ENCODE measurements at places on chromosomes 7 and 10.

DNA sequence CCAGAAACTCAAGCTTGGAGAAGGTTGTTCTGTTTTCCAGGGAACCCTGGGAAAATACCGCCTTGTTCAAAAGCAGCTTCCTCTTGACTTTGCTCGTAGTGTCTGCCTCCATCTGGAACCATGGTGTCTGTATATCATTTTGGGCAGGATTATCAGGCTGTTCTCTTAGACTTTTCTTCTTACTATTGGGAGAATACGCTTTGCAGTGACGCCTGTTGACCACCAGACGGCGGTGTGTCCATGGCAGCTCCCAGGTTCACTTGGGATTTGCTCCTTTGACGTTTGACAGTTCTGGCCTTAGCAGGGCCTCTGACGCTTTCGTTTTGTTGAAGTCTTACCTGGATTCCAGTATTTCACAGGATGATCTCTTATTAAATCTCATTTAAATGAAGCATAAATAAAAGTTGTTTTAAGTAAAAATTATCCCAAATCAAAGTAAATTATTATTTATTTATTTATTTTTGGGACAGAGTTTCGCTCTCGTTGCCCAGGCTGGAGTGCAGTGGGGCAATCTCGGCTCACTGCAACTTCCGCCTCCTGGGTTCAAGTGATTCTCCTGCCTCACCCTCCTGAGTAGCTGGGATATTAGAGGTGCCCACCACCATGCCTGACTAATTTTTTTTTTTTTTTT is 41.8 kb upstream of the GJD4 start:
- no peak for DNase-seq

- no peak for DNase-seq
Observed at GRCh38 chr10:17865351-17865750, 56.2 kb downstream of the MRC1 start.

GRCh38 chr10:66996996-66997395 is 71.2 kb downstream of the LRRTM3 start:
- DNase-seq: no peak

- DNase-seq: no peak
Observed at GRCh38 chr7:148624735-148625134, 34.2 kb downstream of the C7orf33 start.

- DNase-seq: no peak
Observed at GRCh38 chr10:119029613-119030420, at the start of gene NANOS1. NANOS1 (plus strand) TSS chr10:119029714; CDS start chr10:119029802, 88 bp downstream.

- no peak for DNase-seq
Observed at GRCh38 chr10:131880016-131880590, 20.7 kb upstream of the PPP2R2D start.

DNA sequence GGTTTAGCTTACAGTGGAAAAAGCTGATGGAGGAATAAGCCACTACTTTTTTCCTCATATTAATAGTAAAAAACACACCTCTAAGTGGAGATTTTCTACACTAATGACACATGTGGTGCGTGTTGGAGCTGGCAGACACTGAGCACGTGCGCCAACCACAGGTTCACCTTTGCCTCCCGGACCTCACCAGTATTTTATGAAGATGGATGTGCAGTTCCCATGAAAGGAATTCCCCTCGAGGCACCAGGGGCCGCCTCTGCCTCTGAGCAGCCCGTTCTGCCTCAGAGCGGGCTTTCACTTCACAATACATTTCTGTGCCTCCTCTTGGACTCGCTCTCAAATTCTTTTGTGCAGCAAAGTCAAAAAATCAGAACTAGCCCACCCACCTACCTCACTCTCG is 477.5 kb upstream of the ADARB2 start:
- no peak for DNase-seq

DNA sequence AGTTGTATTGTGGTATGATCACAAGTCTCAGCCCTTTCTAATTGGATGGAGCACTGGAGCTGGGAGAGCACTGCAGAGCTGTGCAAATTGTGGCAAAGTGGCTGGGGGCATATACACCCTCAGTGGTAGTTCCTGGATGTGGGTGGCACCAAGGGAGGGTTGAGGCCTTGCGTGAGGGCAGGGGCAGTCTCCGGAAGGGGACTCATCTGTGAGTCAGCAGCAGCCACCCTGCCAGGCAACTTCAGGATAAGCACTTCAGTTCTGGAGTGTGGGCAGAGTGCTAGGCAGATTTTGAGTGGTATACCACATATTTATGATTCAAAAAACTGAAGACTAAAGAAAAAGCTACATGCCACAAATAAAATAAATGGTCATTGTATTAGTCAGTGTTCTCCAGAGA is 210.5 kb downstream of the ETV1 start:
- DNase-seq: no peak

- no peak for DNase-seq
Observed at GRCh38 chr10:47276576-47277351, 23.2 kb upstream of the GDF10 start.

- DNase-seq: no peak
Observed at GRCh38 chr10:89404104-89405047, 10.0 kb upstream of the IFIT5 start.

DNA sequence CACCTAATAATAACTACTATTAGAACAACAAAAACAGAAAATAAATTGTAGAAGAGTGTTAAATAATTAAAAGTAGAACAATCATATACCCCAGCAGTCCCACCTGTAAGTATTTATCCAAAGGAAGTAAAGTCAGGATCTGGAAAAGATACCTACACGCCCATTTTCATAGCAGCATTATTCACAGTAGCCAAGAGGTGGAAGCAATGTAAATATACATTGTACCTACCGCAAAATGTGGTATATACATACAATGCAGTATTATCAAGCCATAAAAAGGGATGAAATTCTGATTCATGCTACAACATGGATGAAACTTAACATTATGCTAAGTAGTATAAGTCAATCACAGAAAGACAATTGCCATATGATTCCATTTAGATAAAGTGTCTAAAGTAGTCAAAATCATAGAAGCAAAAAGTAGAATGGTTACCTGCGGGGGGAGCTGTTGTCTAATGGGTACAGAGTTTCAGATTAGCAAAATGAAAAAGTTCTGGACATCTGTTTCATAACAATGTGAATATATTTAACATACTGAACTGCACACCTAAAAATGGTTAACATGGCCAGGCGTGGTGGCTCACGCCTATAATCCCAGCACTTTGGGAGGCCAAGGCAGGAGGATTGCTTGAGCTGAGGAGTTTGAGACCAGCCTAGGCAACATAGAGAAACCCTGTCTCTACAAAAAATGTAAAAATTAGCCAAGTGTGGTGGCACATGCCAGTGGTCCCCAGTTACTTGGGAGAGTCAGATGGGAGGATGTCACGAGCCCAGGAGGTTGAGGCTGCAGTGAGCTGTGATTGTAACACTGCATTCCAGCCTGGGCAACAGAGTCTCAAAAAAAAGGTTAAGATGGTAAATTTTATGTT is 6.0 kb upstream of the TMED4 start:
- DNase-seq: no peak

DNA sequence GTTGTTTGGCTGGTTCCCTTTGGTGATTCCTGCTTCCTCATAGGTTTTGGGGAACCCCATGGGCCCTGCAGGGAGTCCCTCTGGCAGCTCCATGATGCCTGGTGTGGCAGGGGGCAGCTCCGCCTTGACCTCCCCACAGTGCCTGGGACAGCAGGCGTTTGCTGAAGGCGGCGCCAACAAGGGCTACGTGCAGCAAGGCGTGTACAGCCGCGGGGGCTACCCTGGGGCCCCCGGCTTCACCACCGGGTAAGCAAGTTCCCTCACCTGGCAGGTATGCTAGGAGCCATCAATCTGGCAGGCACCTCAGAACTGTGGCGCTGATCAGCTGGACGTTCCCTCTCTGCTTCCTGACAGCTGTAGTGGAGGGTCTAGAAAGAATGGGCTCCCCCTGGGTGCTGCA is 8.3 kb downstream of the ZMIZ2 start:
- no peak for DNase-seq

- DNase-seq: no peak
Observed at GRCh38 chr7:4857189-4857588, 4.6 kb downstream of the PAPOLB start.

DNA sequence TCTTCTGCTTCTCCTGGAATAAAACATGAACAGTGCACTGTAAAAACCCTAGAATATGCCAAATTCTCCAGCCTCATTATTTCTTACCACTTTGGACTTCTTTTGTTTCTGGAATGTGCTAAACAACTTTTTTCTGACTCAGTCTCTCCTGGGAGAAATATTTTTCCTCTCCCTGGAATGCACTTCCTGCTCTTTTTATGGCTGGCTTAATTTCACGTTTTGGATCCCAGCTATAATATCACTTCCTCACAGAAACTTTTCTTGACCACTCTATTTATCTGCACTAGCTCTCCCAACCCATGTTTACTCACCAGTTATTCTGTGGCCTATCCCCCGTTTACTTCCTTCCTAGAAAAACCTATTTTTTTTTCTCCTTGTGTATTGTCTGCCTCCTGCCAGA is 26.7 kb downstream of the ABCB5 start:
- no peak for DNase-seq

DNA sequence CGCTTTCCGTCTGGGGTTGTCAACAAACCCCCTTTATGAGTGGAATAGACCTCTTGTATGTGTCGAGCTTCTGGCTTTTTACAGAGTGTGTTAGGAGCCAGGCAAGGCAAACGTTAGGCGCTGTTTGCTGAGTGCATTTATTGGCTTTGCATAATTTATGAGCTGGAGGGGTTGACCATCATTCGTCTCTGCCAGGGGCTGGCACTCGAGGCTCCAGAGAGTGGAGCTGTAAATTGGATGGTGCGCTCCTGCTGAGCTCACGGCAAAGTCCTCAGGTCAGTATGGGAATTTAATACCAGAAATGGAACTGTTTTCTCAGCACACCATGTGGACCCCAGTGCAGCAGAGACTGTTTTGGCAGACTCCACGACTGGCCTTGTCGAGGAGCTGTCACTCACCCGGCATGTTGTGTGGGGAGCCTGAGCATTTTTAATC is 699.4 kb upstream of the GALNT17 start:
- DNase-seq: no peak

- DNase-seq: no peak
Observed at GRCh38 chr10:96073722-96074121, 30.3 kb downstream of the CCNJ start.

DNA sequence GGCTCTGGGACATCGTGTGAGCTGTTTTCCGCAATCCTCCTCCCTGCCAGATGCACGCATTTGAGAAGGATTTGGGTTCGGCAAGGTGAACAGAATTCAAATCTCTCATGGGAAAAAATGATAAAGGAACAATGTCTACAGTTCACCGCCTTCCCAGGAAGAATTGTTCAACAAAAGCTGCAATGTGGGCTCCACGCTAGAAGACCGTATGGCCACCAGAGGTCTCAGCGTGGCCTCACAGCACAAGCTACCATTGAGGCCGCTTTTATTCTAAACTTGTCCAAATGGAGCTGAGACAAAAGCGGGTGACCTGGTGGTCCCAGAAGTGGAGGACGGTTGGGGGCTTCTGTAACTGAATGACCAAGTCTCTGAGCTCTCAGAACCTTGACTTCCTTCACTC is 733.1 kb downstream of the PARD3 start:
- DNase-seq: no peak

DNA sequence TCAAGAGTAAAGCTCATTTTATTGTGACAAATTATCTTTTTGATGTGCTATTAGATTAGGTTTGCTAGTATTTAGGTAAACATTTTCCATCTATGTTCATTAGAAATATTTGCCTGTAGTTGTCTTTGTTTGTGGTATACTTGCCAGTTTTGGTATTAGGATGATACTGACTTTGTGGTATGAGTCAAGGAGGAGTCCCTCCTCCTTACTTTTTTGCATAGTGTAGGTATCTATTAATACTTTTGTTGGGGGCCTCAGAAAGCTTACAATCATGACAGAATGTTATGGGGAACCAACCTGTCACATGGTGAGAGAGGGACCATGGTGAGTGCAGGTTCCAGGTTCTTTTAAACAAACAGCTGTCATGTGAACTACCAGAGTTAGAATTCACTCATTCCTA is 102.1 kb downstream of the ZWINT start:
- DNase-seq: no peak

DNA sequence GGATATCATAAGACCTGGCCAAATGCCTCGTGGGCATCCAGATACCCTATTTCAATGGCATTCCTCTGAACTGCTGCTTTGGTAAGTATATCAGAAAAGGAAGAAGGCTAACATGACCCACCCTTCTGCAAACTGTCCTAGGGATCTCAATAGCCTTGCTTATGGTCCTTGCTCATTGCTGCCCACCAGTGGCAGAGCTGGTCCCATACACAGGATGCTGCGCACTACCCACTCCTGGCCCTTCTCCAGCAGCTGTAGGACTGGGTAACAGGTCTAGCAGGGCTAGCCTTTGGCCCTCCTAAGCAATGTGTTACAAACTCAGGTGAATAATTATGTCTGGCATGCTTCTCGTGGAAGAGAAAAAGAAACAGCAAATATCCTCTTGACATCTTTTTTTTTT is 72.5 kb downstream of the C10orf90 start:
- DNase-seq: no peak

DNA sequence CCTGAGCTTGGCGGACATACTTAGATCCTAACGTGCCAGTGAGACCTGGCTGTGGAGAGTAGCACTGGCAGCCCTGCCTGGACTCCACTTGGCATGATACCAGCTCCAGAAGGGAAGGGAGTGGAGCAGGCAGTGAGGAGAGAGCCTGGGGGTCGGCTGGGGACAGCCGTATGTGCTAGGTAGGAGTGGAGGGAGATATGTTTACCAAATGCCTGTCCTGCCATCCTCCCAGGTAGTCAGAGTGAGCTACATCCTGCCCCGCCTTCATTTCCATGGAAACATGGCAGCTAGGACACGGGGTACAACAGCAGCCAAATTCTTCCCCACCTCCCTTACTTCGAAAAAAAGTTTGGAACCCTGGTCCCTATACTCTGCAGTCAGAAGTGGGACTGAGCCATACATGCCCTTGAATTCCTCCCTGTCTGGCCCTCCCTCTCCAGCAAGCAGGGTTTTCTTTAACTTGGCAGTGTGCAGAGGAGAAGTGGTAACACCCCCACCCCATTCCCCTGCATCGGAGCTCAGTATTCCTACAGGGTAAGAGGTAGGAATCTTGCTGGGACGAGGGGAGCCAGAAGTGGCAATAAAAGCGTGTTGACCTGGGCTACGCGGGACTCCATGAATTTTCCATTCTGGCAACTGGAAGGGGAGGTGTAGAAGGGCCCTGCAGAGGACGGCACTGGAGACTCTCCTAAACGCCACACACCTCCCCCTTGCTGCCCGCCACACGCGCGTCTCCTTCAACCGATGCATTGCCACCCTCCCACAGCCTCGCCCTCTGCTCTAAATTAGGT is 20.0 kb upstream of the SMO start:
- no peak for DNase-seq

- DNase-seq: no peak
Observed at GRCh38 chr7:2012981-2013380, 219.8 kb downstream of the MAD1L1 start.

DNA sequence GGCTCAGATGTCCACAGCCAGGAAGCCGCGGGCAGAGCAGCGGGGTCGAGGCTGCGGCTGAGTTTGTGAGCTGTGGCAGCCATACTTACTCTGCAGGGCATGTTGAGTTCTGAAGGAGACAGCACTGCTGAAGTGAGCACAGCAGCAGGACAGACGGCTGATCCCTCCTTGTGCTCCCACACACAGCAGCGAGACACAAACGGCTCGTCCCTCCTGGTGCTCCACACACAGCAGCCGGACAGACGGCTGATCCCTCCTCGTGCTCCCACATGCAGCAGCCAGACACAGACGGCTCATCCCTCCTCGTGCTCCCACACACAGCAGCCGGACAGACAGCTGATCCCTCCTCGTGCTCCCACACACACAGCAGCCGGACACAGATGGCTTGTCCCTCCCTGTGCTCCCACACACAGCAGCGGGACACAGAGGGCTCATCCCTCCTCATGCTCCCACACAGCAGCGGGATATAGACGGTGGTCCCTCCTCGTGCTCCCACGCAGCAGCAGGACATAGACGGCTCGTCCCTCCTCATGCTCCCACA is 305.1 kb downstream of the PTPRN2 start:
- DNase-seq: no peak
